ENCODE measurements at places on chromosomes 7 and 10. TPM values are rescaled to one million over a fixed set of nuclear protein-coding genes. Genes with fewer than 3 reads are reported as not detected.

- H3K27ac ChIP-seq: no peak overlapping the region
- DNase-seq: no peak
- no peaks in the 10 kb centered on the region for H3K4me1 ChIP-seq
- H3K36me3 ChIP-seq: peaks cover 3% of the 10 kb centered on the region
These were observed 143.2 kb downstream of the USP6NL start for GRCh38 chr10:11468126-11468742.

DNA sequence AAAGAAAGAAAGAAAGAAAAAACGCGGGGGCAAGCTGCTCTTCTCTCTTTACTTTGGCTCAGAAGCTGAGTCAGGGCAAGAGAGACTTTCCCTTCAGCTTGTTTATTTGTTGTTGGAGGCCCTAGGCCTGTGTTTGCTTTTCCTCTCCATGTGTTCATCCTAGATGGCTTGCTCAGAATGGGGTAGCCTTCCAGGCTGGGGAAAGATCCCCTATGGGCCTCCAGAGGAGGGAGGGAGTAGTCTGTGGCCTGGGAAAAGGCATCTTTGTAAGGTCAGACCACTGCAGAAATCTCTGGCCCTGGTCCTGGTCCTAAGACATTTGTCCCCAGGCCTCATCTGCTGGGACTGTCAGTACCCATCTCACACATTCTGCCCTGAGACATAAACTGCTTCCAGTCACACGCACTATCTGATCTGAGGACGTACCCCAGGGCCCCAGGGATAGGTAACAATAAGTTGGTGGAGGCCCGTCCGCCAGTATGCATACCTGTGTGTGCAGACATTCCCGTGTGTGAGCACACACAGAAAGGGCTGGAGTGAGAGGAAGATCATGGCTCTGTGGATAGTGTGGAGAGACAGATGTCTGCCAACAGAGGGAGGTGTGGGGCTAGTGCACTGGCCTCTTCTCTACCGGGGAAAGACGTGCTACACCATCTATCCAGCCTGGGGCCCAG is 4.9 kb upstream of the SCD start:
- no peak overlapping the region for H3K27ac ChIP-seq
- H3K36me3 ChIP-seq: no peaks in the 10 kb centered on the region
- H3K4me3 ChIP-seq: no peak overlapping the region
- no peaks in the 10 kb centered on the region for H3K27me3 ChIP-seq
- DNase-seq: peak; percentile 67

DNA sequence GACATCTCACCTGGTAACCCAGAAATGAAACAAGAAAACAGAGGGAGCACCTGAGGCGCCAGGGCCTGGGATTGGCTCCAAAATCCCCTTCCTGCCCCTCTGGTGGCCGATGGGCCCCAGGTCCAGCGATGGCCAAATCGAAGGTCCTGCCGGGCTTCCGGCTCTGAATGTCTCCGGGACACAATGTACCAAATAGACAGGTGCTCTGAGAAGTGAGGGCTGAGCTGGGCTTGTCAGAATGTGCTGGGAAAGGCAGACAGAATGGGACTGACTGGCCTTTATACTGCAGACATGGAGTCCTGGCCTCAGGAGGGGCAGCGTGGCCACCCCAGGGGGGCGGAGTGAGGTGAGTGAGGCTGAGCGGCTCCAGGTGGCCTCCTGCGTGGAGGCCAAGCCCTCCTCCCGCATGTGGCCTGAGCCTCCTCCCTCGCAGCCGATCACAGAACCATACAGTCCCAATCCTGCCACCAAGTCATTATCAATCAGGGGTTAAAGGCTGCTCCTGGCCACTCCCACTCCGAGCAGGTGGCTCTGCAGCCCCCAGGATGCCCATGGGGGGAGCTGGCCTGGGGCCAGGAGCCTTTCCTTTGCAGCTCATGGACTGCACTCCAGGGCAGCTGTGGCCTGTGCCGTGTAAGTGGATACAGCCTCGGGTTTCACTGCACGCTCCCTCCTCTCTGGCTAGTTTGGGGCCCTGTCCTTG is 185.5 kb downstream of the ADARB2 start:
- no peak overlapping the region for H3K27ac ChIP-seq
- no peaks in the 10 kb centered on the region for H3K4me1 ChIP-seq
- no peaks in the 10 kb centered on the region for H3K27me3 ChIP-seq
- H3K36me3 ChIP-seq: no peaks in the 10 kb centered on the region
- no peak overlapping the region for H3K4me3 ChIP-seq

DNA sequence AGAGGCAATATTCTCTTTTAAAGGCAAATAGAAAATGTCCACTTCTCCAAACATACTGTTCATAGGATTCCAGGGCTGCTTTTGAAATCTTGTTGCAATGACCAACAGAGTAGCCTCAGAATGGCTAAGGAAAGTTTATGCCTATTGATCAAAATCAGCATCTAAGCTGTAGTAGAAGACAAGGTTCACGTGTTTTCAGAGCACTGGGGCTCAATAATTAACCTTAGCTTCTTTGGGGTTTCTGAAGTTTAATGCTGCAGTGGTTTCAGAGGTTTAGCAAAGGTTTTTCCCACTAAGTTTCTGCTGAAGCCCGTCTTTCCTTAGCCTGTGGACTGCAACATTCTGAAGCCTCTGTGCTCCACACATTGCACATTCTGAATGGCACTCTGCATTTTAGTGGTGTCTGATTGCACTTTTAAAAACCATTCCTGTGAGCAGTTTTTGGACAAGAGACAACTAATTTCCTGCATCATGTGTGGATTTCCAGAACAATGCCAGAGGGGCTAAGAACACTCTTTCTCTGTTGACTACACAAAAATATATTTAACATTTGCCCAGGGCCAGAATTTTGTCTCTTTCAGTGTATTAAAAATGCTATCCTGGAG is 342.5 kb downstream of the PTEN start:
- DNase-seq: no peak
- no peak overlapping the region for H3K27ac ChIP-seq
- H3K4me3 ChIP-seq: no peak overlapping the region
- no peaks in the 10 kb centered on the region for H3K36me3 ChIP-seq

DNA sequence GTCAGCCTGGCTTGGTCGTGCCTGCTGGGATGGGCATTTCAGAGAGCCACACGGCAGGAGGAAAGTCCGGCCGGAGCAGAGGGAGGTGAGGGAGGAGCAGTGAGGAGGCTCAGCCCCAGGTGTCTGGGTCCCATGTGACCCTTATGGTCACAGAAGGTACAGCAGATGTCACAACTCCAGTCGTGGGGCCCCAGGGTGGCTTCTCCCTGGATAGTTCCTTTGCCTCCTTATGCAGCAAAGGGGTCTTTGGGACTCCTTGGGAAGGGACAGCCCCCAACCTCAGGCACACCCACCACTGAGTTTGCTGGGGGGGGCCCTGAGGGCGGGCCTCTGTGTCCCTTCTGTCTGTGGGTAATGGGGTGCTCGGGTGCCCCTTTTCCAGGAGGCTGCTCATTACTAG is 19.6 kb upstream of the PRKAG2 start:
- H3K4me3 ChIP-seq: no peak overlapping the region
- H3K27ac ChIP-seq: no peak overlapping the region
- H3K27me3 ChIP-seq: no peaks in the 10 kb centered on the region
- no peaks in the 10 kb centered on the region for H3K4me1 ChIP-seq
- no peaks in the 10 kb centered on the region for H3K36me3 ChIP-seq

- H3K36me3 ChIP-seq: no peaks in the 10 kb centered on the region
- H3K27me3 ChIP-seq: no peaks in the 10 kb centered on the region
- peaks cover 13% of the 10 kb centered on the region for H3K4me1 ChIP-seq
- H3K27ac ChIP-seq: peak overlapping the region; percentile 98
- H3K4me3 ChIP-seq: no peak overlapping the region
These were observed 153.2 kb upstream of the LYZL2 start for GRCh38 chr10:30782537-30783461.

DNA sequence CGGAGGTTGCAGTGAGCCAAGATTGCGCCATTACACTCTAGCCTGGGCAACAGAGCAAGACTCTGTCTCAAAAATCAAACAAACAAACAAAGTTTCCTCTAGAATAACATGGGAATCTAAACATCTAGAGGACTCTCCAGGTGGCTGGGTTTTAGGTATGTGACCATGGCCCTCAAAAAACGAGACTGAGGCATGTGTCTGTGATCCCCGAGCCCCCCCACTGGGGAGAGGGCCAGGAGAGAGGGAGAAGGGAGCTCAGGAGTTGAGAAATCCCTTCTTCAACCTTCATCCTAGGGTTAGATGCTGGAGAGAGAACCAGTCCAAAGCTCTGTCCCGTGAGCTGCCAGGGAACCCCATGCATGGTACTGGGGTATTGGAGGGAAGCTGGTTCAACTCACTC is 188.0 kb upstream of the LYZL2 start:
- no peak overlapping the region for H3K4me3 ChIP-seq
- no peak for DNase-seq
- peaks cover 45% of the 10 kb centered on the region for H3K4me1 ChIP-seq
- no peaks in the 10 kb centered on the region for H3K36me3 ChIP-seq

GRCh38 chr7:89887489-89887888 is 266.8 kb upstream of the STEAP1 start:
- H3K4me3 ChIP-seq: no peak overlapping the region
- DNase-seq: no peak
- H3K27ac ChIP-seq: no peak overlapping the region
- H3K27me3 ChIP-seq: no peaks in the 10 kb centered on the region

DNA sequence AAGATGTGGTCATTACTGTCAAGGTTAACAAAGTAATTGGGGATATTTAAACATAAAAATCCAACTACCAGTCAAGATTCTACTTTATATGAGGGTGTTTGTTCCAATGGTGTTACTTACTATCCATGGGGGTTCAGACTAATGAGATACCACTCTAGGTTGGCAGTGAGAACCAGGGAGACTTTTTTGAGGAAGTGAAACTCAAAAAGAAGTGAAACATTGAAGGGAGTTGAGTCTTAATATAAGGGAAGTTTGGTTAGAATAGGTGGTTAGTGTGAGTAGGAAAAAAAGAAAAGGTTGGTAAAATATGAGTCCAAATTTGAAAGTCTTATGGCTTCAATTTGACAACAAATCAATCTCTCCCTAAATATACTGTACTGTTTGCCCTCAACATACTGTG is 123.6 kb upstream of the ANK3 start:
- DNase-seq: no peak
- H3K27ac ChIP-seq: no peak overlapping the region
- no peaks in the 10 kb centered on the region for H3K4me1 ChIP-seq
- no peak overlapping the region for H3K4me3 ChIP-seq
- no peaks in the 10 kb centered on the region for H3K36me3 ChIP-seq

- H3K36me3 ChIP-seq: no peaks in the 10 kb centered on the region
- DNase-seq: no peak
- no peak overlapping the region for H3K4me3 ChIP-seq
- no peak overlapping the region for H3K27ac ChIP-seq
These were observed 24.6 kb downstream of the C7orf33 start for GRCh38 chr7:148615085-148615730.

DNA sequence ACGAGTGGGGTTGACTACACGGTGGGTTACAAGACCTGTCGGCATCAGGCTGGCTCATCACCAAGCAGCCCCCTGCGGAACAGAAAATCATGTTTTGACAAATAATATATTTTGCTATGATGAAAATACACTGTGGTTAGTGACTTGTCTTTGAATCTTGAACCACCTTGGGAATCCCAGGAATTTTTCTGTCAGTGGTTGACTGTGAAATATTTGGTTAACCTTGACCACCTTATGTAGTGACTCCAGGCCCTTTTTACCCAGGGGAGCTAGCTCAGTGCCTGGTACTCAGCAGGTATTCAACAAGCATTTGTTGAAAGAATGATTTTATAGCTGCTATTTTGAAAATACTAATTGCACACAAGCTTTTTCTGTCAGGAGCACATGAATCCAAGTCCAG is 406.0 kb downstream of the PHF14 start:
- H3K27ac ChIP-seq: no peak overlapping the region
- H3K36me3 ChIP-seq: no peaks in the 10 kb centered on the region
- DNase-seq: no peak
- H3K4me1 ChIP-seq: no peaks in the 10 kb centered on the region
- no peaks in the 10 kb centered on the region for H3K27me3 ChIP-seq
- no peak overlapping the region for H3K4me3 ChIP-seq

DNA sequence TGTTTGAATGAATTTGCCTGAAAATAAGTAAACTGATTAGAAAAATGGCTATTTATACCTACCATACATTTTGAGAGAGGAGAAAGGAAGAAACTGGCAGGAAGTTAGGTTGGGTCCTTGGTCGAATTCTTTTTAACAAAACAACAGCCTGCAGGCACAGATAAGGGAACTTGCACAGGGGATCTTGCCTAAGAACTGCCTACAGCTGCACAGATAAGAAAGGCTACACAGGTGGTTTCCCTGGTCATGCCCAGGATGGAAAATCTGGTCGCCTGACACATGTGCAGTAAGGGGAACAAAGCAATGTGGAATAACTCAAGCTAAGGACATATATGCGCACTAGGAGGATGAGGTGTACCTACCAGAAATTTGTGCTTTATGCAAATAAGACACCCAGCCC is 732.1 kb upstream of the POT1 start:
- no peak for DNase-seq
- no peak overlapping the region for H3K27ac ChIP-seq
- no peaks in the 10 kb centered on the region for H3K4me1 ChIP-seq
- no peak overlapping the region for H3K4me3 ChIP-seq
- no peaks in the 10 kb centered on the region for H3K27me3 ChIP-seq

GRCh38 chr10:104456802-104457542 is 103.3 kb downstream of the CFAP58 start:
- H3K4me1 ChIP-seq: no peaks in the 10 kb centered on the region
- no peak overlapping the region for H3K4me3 ChIP-seq
- no peak overlapping the region for H3K27ac ChIP-seq
- H3K36me3 ChIP-seq: no peaks in the 10 kb centered on the region

GRCh38 chr7:29292886-29293658 is 98.5 kb downstream of the CHN2 start:
- H3K36me3 ChIP-seq: no peaks in the 10 kb centered on the region
- no peak for DNase-seq
- H3K4me3 ChIP-seq: no peak overlapping the region
- no peak overlapping the region for H3K27ac ChIP-seq

DNA sequence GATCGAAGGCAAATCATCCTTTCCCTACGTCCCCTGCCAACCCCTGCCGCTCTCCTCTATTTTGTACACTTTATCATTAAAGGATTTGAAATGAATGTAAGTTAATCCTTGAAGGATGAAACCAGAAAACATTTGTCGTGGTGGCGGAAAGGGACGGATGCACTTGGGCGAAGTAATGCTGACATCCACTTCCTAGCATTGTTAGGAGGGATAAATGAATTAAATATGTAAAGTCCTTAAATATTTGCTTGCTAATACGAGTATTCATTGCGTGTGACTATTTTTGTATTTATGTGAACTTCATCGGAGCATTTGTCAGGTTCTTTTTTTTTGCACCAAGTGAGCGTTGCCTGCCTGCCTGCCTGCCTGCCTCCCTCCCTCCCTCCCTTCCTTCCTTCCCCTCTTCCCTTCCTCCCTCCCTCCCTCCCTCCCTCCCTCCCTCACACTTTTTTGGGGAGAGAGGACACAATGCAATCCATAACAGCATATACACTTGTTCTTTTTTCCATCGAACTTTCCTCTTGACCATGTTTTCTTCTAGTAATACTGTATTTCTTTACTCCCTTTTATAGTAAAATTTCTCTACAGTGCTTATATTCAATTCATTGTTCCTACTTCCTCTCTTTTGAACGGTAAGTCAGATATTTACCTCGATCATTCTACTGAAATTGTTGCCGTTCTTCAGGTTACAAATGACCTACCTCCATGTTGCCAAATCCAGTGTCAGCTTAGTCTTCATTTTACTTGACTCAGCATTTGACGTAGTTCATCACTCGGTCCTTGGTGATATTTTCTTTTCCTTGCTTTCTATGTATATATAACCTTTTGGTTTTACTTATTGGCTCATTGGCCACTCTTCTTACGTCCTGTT is 831 bp downstream of the CCDC7 start:
- H3K27me3 ChIP-seq: no peaks in the 10 kb centered on the region
- peak overlapping the region; percentile 85 for H3K4me3 ChIP-seq
- no peak for DNase-seq

RNF133 gene
- total RNA-seq: not detected

MKX gene
- 15.8 TPM for total RNA-seq

ATRNL1 gene
- 15.4 TPM for total RNA-seq

TMEM243 gene
- total RNA-seq: 27.5 TPM

ANKRD61 gene
- not detected for total RNA-seq

GPER1 gene
- 11.3 TPM for total RNA-seq

PAX4 gene
- not detected for total RNA-seq

All from ascending aorta (tissue), 2 donors.